ENCODE measurements at places on chromosomes 1 and 21.

GRCh38 chr21:43740497-43741156, 21.7 kb downstream of the PDXK start:
- DNase-seq: no peak

DNA sequence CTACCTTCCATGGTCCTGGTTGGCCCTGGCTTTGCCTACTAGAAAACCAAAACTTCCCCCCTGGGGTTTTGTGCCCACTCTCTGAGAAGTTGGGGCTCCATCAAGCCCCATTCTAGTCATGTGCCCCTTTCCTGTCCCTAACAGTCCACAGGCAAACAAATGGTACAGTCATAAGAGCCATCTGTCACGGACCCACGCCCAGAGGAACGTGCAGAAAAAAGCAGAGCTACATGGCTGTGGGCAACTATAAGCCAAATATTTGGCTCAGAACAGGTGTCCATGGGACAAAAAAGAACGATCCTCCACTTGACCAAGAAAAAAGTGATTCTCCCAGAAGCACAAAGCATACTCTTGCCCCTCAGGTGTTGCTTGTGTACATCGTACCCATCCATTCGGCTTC, 14.6 kb upstream of the TRNAU1AP start:
- DNase-seq: no peak

GRCh38 chr1:6121021-6121421, 59.1 kb downstream of the CHD5 start:
- no peak for DNase-seq

GRCh38 chr1:9025449-9025848, 774 bp downstream of the SLC2A7 start:
- no peak for DNase-seq

DNA sequence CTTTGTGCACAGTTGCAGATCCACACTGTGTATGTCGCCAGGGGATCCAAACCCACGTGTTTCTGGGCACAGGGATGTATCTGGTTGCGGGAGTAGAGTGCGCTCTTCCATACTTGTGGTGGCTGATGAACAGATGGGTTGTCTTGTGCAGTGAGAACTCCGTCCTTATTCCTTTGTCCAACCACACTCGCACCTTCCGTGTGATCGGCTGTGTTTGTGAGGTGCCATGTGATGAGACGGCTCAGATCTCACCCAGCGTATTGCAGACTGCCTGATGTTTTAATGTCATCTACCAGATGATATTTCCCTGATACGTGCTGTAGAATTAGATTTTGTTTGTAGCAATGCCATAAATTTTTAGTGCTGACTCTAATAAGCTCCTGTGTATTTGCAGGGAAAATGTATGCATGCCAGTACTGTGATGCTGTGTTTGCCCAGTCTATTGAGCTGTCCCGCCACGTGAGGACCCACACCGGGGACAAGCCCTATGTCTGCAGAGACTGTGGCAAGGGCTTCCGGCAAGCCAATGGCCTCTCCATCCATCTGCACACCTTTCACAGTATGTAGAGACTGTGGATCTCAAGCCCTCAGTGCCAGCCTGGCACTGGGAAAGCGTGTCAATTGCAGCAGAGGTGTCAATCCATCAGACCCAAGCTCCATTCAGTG, 46.2 kb upstream of the EPHA8 start:
- no peak for DNase-seq

GRCh38 chr1:112869895-112870294, 86.1 kb downstream of the SLC16A1 start:
- DNase-seq: no peak

DNA sequence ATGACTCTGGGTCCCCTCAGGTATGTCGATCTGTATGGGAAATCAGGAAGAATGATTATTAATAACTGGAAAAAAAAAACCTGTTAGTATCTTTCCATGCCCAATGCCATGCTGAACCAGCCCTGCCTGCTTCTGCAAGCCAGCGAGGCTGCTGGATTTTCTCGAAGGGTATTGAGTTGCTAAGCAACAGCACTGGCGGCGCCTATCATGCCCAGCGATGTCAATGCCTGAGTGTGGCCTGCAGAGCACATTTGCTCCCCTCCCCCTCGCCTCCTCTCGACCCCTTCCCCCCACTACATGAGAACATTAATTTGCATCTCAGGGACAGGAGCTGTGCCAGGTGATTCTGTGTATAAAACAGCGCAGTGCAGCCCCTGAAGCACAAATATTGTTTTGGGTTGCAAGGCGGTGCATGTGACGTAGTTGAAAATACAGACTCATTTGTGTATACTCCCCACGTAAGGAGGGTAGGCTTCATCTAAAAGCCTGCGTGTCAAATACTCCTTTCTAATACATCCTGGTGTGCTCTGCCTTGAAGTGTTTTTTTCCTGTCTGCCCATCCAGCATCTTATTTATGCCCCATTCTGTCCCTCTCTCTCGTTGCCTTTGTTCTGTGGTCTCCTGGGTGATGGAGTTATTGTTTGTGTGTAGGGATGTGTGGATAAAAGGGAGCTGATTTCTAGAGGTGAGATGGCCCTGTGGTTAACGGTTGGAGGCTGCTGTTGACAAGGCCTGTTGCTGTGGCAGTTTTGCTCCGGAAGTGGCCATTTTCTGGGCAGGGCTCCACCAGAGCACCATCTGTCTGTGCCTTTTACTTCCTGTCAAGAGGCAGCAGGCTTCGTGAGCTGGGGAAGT, 32.7 kb upstream of the ATP5PO start:
- peak; percentile 50 for DNase-seq

- no peak for DNase-seq
Observed at GRCh38 chr1:167022384-167022783, 33.3 kb downstream of the MAEL start.

DNA sequence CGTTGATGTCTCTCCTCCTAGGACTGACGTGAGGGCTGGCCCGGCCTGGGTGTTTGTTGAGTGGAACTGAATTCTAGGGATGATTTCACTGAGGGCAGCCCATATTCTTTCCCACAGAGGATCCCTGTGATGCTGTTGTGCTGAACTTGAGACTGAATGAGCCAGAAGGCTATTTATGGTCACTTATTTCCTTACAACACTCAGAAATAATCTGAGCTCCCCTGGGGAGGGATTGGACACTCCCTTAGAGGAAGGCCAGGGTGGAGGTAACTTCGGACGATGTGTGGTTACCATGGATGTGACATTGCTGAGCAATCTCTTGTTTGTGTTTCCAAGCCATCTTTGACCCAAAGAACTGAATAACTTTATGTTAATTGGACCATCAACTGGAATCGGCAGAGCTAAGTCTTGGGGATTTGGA, 5.1 kb upstream of the TMCO4 start:
- no peak for DNase-seq

GRCh38 chr1:207815466-207815865, 63.6 kb downstream of the CD46 start:
- no peak for DNase-seq

DNA sequence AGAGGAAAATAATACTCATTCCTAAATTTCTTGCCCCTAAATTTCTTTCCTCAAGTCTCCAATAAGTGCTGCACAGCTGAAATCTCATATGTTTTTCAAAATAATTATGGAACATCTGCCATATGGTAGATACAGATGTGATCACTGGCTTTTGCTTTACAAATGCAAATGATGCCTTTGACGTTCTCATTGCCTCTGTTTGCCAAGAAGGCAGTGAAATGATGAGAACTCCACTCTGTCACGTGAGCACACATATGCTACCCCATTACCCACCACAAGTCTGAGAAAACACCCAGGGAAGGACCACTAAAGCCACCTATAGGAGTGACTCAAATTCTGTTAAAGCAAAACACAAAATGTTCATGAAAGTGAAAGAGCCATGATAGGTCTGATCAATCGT, 43.9 kb downstream of the DSCAM start:
- DNase-seq: no peak

- DNase-seq: no peak
Observed at GRCh38 chr1:172698224-172698623, 39.3 kb downstream of the FASLG start.

- no peak for DNase-seq
Observed at GRCh38 chr1:28123461-28123961, 35.1 kb upstream of the EYA3 start.

DNA sequence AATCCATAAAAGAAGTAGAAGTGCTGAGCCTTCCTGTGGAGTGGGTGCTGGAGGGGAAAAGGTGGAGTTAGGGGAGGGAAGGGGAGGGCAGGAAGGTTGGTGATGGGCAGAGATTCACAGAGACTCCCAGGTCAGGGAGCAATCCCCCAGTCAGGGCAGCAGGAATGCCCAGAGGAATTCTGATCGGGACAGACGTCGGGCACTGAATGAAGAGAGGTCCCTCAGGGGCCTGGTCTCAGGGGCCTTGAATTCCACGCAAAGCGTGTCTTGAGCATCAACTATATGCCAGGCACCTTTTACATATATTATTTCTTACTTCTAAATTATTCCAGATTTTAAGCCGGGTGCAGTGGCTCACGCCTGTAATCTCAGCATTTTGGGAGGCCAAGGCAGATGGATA, 7.2 kb upstream of the PADI1 start:
- no peak for DNase-seq

- no peak for DNase-seq
Observed at GRCh38 chr1:166307261-166308188, 140.7 kb upstream of the FAM78B start.

DNA sequence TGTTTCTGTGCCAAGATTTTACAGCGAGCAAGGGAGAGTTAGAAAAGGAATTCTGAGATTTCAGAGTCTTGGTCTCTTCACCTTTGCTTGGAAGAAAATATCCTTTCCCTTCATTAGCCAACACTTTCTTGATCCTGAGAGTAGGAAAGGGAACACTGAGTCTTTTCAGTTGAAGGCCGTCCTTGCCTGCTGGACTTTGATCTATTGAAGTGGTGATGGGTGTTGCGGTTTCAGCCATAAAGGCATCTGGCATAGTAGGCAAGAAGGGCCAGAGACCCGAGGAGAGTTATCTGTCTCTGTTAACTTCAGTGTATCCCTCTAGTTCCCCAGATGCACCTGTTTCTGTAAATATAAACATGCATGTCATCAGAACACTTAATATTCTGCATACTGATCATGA, 9.7 kb downstream of the SELE start:
- no peak for DNase-seq

DNA sequence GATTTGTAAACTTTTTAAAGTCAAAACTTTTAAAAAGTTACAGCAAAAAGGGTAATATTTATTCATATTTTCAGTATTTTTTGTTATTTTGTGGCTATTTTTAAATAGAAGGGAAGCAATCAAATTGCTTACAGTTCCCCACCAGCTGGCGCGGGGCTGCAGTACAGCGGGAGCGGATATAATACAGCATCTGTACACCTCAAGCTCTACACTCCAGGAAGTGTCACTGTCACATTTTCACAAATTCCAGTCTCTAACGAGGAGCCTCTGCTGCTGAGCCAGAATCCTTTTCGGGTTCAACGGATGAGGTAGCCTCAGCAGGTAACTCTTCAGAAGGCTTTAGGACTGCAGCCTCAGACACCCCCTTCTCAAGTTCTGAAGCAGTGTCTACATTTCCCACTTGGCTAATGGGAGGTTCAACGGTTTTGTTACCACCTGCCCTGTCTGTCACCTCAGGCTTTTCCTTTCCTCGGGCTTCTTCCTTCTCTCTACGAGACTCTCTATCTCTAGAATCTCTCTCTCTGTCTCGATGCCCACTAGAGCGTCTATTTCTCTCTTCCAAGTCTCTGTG, 11.7 kb downstream of the SOD1 start:
- no peak for DNase-seq

DNA sequence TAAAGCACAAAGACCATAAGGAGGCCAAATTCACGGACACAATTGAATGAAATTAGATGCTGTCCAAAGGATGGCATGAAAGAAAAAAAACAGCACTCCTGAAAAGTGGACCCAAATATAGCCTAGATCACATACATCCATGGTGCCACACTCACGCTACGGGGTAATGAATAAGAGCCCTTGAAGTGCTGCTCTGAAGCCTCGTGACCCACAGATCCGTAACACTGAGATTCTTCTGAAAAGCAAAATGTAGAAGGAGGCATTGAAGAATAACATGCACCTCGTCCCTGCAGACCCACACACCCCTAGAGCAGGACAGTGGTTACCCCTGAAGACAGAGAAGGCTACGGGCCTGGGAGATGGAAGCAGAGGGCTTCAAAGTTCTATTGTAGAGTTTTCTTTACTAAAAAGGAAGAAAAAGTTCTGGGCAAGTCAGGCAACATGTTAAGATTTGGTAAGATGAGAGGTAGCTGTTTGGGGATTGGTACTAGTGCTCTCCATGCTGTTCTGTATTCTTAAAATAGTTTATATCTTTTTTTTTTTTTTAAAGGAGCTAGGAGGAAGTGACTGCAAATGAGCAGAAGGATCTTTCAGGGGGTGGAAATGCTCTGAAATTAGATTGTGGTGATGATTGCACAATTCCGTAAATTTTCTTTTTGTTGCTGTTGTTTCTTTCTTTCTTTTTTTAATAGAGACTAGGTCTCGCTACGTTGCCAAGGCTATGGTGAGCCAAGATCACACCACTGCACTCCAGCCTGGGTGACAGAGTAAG, 4.1 kb upstream of the ITGB2 start:
- DNase-seq: no peak

- DNase-seq: no peak
Observed at GRCh38 chr21:29342363-29342957, 43.7 kb downstream of the BACH1 start.

- DNase-seq: no peak
Observed at GRCh38 chr1:108199201-108199691, 897 bp downstream of the SLC25A24 start.

DNA sequence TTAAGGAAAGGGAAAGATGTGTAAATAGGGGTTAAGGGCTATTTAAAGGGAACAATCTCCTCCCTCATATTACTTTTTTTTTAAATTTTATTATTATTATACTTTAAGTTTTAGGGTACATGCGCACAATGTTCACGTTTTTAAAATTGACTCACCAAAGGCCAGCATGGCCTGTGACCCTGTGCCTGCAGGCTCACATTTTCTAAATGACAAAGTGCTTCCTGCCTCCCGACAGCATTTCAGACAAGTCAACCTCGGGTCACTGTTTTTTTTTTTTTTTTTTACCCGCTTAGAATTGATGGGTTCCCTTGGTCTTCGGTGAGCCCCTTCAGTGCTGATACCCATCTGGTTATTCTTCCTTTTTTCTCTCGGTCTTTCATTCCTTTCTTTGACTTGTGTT, 70.4 kb upstream of the SCAF4 start:
- no peak for DNase-seq

DNA sequence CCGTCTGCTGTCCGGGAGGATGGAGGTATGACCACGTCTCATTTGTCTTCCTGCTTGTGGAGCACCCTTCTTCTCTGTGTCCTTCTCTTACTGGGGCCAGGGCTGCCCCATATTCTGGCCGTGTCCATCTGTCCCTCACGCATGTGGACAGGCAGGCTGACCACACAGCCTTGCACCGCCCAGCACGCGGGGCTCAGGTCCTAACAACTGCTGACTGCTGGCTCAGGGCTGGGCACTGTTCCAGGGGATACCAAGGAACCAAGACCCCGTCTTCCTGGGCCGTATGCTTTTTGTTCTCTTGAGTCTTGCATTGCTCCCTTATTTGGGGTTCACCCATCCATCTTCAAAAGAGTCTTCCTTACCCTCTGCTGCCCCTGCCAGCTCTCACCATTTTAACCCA, 17.5 kb upstream of the SPSB1 start:
- DNase-seq: no peak

GRCh38 chr1:26721669-26722355, 26.0 kb downstream of the ARID1A start:
- no peak for DNase-seq

GRCh38 chr1:35452106-35452774, 105.0 kb downstream of the KIAA0319L start:
- DNase-seq: no peak

Data from T-helper 17 cell (primary cell).